ENCODE measurements at places on chromosomes 12 and 14.

- no peak for DNase-seq
Measured at GRCh38 chr12:124365726-124366430, 71.0 kb downstream of the RFLNA start.

DNA sequence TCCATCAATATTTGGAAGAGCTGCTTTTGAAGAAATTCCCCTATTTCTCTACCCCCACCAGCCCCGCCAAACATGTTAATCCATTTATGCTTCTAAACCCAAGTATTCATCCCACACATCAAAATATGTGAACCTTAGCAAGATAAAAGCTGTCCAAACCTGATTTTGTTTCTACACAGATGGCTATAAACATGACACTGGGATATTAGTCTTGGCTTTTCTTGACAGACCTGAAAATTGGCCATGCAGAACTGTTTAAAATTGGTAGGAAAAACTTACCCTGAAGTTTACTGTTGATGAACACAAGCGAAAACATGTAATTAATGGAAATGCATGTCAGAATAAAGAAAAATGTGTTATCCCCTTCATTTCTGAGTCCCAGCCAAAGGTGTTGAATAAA lies 370.0 kb downstream of the EGLN3 start:
- DNase-seq: no peak

DNA sequence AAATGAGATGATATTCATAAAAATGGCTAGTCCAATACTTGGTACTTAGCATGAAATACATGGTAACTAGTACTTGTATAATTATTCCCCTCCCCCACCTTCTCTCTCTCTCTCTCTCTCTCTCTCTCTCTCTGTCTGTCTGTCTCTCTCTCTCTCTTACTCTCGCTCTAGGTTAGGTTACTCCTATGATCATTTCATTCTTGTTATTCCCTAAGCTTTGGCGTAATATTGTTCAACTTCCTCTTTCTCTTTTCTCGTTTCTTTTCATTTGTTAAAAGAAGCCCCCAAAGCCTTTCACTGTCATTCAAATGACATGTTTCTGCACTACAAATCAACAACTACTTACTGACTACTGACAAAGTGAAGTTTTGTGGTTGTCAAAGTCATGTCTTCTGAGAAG lies 89.8 kb downstream of the GRIP1 start:
- DNase-seq: no peak

GRCh38 chr14:68592948-68593556 lies 199.8 kb downstream of the ZFP36L1 start:
- DNase-seq: no peak

- DNase-seq: no peak
Measured at GRCh38 chr12:6226002-6226678, 25.9 kb downstream of the CD9 start.

- DNase-seq: no peak
Measured at GRCh38 chr12:113860059-113860820, 105.9 kb downstream of the RBM19 start.

DNA sequence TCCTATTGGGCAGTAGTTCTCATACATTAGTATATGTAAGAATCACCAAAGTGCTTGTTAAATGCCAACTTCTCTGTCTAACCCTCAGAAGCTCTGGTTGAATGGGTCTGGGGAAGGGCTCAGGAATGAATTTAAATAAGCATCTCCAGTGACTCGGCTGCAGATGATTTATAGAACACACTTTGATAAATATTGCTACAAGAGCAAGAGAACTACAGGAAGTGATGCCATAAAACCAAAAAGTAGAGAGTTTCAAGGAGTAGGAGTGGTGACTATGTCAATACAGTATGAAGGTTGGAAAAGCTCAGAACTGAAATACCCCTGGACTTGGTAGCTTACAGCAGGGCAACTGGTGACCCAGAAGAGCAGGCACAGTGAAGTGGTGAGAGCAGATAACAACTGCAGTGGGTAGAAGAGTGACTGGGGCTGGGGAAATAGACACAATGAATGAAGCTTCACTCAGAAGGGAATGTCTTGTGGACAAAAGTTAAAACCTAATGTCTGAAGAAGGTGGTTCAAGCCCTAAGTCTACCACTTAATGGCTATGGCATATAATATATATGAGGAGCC lies 8.0 kb upstream of the PLEKHA5 start:
- DNase-seq: no peak

DNA sequence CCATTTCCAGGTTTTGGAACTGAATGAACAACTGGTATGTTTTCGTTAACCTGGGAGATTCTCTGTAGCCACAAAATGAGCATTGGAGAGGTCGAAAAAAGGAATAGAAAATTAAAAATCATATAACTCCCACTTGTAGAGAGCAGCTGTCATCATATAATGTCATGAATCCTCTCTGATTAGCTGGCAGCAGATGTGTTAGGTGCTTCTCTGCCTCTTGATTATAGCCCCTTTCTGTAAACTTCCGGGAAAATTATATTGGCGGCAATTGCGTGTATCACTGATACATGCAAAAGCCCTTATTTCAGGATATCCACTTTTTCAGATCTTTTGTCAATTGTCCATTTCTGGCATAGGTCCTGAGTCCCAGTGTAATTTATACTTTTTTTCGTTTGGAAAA lies 31.7 kb downstream of the FGD4 start:
- DNase-seq: no peak

GRCh38 chr14:83918546-83918945 lies 1611.4 kb upstream of the FLRT2 start:
- no peak for DNase-seq
